ENCODE measurements at places on chromosomes 5 and 9.

DNA sequence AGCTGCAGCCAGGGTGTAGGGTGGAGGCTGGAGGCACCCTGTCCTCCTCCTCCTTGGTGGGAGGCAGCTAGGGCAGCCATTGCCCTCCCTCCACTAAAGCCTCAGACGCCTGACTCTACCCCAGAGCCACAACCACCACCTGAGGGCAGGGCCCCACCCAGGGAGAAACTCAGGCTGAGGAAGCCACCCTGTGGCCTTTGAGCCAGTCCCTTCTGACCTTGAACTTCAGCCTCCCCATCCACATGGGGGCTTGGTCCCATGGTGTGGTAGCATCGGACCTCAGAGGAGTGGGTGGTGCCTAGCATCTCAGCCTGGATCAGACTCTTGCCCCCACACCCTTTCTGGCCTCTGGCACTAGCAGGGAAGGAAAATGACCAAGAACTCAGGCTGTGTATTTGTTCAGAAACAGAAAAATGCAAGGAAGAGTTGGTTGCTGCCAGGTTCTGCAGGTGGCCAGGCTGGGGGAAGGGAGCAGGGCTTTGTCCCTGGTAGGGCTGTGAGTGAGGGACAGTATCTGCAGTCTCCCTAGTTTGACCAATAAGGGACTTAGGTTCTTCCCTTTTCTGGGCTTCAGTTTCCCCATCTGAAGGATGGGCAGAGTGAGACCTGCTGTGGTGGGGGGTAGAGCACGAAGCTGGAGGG lies 3.2 kb downstream of the DAB2IP start:
- no peak for DNase-seq

GRCh38 chr5:34576891-34577666 lies 79.0 kb upstream of the RAI14 start:
- DNase-seq = no peak

- DNase-seq = no peak
Observed at GRCh38 chr5:116834796-116835515, 260.3 kb upstream of the SEMA6A start.

DNA sequence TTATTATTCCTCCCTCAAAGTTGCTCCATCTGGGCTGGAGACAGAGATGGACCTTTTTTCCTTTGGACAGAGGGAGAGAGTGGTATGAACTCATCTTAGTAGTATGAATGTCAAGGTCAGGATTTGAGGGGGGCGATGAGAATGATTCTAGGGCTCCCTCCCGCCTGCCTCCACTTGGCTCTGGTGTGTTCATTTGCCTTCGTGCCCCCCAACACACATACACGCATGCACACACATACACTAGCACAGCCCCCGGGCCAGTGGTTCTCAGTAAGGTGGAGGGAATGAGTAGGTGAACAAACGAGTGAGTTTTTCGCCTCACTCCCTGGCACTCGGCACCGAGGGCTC lies 44.5 kb downstream of the ERGIC1 start:
- DNase-seq = no peak

DNA sequence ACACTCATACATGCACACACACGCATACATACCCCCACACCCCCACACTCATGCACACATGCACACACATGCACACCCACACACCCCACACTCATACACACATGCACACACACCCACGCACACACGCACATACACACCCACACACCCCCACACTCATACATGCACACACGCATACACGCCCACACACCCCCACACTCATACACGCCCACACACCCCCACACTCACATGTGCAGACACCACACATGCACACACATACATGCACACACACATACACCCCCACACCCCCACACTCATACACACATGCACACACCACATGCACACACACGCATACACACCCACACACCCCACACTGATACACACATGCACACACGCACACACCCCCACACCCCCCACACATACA lies 118.3 kb downstream of the COL5A1 start:
- no peak for DNase-seq

GRCh38 chr9:22141908-22142307 lies 132.8 kb upstream of the CDKN2B start:
- DNase-seq = no peak

DNA sequence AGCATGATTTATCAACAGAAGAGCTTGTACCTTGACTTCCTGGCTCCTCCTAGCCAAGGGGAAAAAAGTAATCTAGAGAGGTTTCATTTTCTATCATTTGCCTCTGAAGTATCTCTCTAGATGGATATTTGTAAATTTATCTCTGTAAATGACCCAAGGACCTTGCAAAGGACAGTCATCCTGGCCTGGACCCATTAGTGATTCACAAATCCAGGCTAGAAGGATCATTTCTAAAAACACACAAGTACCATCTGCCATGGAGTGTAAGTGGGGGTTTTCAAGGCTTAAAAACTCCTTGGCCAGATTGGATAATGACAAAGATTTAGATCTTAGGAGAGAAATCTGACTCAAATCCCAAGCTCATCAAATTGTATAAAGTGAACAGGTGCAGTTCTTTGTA lies 8.1 kb downstream of the TTC23L start:
- DNase-seq = no peak

- peak; percentile 70 for DNase-seq
Observed at GRCh38 chr5:149940077-149940574, 4.5 kb downstream of the PDE6A start.

DNA sequence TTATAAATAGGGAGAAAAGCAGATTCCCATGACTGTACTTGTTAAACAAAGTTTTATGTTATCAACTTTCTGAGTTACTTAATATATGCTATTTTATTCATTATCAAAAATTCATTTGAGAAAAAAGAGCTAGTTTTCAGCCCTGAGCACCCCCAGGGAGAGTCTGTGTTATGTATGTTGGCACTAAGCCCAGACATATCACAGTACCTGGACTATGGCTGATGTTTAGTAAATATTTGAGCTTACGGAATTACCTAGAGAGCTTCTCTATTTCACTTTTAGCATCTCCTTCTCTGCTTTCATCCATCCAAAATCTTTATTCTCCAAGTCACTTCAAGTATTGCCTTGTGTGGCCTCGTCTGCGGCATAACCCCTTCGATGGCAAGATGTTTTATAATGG lies 225.9 kb upstream of the PCSK5 start:
- no peak for DNase-seq

DNA sequence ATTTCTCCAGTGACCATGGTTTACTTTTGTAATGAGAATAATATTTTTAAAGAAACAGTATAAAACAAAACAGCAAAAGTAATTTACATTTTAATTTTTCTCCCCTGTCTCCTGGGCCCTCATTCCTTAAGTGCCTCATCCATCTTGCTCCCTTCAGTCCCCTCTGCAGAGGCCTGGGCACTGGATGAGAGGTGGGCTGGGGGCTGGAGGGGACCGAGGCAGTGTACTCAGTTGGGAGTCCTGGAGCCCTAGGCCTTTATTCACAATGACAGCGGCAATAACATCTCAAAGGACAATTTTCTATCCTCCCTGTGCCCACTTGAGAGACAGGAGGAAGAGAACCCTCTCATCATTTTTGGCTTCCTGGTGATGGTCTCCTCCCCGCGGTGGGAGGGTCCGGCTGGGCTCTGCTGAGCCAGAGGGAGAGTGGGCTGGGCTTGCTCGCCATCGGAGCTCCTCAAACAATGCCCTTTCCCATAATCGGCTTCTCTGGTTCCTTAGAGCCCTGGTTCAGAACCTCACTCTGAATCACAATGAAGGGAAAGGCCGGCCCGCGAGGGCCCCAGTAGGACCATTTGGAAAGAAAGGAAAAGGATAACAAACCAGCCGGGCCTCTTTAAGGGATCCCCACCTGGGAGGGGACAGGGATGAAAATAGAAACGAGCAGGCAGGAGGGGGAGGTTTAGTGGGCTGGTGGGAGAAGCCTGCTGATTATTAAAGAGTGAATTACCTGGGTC lies 9.7 kb upstream of the SMIM32 start:
- no peak for DNase-seq

GRCh38 chr5:132313961-132314432 lies 19.8 kb downstream of the SLC22A4 start:
- DNase-seq = no peak

DNA sequence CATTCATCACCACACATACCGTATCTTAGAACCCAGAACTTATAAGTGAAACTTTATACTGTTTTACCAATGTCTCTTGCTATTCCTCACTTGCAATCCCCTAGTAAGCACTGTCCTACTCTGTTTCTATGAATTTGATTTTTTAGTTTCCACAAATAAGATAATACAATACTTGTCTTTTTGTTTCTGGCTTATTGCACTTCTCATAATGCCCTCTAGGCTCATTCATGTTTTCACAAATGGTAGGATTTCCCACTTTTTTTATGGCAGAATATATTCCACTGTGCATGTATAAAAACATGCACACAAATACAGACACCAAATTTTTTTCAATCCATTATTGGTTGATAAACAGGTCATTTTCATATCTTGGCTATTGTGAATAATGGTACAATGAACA lies 1742.3 kb upstream of the NUDT12 start:
- no peak for DNase-seq

DNA sequence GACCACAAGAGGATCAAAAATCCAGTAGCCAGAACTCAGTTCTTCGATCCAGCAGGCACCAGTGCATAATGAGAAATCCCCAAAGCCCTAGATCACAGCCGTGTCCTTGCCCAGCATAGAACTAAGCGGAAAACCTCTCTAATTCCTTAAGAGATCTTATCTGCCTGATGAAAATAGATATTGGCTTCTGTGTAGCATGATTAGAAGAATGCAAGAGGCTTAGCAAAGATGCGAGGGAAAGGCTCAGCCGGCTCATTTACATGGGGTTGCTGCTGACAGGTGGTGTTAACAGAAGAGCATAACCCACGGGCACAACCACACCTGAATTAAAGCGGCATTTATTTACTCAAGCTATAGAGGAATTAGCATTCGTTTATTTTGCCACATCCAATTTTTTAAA lies 400.0 kb upstream of the ADAMTS16 start:
- no peak for DNase-seq

GRCh38 chr5:147520450-147520849 lies 10.6 kb upstream of the DPYSL3 start:
- no peak for DNase-seq

DNA sequence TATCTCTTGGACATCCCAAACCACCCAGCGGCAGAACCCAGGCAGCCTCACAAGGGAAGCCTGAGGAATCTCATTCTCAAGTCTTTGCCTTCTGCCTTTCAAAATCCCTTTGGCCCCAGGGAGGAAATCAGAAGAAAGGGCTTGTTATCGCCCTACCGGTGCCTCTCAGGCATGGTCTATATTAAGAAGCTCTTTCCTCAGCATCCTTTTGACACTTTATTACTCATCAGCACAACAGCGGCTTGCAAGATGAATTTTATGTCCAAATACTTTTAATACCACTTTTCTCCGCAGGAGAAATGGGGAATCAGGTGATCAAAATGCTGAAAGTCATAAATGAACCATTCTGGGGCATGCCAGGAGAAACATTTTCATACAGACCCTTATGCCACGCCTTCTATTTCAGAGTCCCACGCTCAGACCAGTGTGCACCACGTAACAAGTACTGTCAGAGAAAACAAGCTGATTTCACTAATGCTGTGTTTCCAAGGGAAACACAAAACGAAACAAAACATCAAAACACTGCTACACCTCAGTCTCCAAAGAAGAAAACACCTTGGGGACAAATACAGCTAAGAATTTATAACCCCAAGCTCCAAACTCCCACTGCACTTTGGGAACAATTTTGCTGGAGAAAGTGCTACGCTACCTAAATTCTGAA lies 30.0 kb downstream of the RAPGEF1 start:
- DNase-seq = no peak

DNA sequence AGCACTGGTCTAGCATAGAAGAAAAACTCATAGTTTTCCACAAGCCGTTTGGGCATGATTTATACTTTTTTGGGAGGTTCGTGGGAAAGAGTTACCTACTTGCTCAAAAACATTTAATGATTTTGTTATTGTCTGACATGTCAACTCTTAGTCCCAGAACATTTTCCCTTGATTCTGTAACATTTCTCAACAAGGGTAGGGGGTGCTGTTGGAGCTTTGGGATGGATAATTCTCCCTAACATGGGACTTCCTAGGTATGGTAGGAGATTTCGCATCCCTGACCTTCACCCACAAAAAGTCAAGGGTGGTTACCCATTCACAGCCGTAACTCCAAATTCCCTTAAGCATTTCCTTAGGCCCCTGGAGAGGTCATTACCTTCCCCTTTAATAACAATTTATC lies 378.0 kb downstream of the YTHDC2 start:
- no peak for DNase-seq

DNA sequence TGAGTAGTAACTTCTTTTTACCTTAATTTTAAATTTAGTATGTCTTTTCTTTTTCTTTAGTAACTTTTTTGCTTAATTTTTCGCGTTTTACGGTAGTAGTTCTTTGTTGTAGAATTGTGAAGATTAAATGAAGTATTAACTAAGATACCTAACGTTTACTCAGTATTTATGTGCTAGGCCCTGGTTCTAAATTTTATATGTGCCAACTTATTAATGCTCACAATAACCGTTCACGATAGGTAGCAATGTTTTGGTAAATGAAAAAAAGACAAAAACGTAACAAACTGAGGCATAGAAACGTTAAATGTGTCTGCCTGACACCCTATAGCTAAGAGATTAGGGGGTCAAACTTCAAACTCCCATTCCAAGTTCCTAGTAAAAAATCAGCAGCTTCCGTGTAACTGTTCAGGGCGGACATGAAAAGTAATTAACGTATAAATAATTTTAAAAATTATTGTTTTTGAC lies 1.2 kb downstream of the MRPS30 start:
- DNase-seq = no peak

- DNase-seq = no peak
Observed at GRCh38 chr5:20241351-20241750, 253.4 kb upstream of the CDH18 start.

DNA sequence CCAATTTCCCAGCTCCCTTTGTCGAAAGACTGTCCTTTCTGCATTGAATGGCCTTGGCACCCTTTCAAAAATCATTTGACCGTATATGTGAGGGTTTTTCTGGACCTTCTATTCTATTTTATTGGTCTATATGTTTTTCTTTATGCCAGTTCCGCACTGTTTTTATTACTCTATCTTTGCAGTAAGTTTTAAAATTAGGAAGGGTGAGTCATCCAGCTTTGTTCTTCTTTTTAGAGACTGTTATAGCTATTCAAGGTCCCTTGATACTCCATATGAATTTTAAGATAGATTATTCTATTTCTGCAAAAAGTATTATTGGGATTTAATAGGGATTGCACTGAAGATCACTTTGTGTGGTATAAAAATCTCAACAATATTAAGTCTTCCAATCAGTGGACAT lies 44.2 kb upstream of the STARD4 start:
- DNase-seq = peak; percentile 69

DNA sequence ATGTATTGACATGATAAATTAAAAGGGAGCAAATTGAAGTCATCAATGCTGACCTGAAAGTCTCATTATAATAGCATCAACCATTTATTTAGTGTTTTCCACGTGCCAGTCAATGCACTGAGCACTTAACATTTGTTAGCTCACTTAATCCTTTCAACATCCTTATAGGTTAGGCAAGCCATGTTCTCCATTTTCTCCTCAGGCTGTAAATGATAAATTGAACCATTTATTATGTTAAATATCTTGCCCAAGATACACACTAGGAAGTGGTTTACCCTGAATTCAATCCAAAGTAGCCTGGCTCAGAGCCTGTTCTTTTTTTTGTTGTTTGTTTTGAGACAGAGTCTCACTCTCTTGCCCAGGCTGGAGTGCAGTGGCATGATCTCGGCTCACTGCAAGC lies 25.0 kb upstream of the SNX2 start:
- no peak for DNase-seq

Data from inflammatory macrophage treated with lipopolysaccharide for 1 hour (primary cell).